ENCODE measurements at places on chromosomes 7 and 10. TPM values are rescaled to one million over a fixed set of nuclear protein-coding genes. Genes with fewer than 3 reads are reported as not detected.
A peak's percentile ranks its signal among the peaks of the same experiment; 100 is the strongest.

Gene TAS2R41
- total RNA-seq: not detected

Gene SORBS1
- 1.1 TPM for total RNA-seq

DNA sequence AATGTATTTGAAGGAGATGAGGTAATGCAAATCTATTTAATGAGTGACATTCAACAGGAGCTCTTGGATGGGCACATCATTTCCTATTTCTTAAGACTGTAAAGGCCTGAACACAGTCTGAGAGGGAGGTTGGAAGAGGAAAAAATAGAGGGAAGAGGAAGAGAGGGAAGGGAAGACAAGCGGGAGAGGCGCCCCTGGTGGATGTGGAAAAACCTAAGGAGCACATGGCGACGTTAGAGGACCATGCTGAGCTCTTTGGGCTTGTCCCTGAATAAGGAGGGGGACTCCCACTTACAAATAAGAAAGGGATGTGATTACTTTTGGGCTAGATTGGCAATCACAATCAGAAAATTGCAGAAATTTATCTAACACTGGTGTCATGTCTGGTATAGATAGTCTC lies 19.6 kb downstream of the SUN3 start:
- H3K27me3 ChIP-seq: no peaks in the 10 kb centered on the region
- H3K4me1 ChIP-seq: peaks cover 40% of the 10 kb centered on the region
- DNase-seq: no peak

DNA sequence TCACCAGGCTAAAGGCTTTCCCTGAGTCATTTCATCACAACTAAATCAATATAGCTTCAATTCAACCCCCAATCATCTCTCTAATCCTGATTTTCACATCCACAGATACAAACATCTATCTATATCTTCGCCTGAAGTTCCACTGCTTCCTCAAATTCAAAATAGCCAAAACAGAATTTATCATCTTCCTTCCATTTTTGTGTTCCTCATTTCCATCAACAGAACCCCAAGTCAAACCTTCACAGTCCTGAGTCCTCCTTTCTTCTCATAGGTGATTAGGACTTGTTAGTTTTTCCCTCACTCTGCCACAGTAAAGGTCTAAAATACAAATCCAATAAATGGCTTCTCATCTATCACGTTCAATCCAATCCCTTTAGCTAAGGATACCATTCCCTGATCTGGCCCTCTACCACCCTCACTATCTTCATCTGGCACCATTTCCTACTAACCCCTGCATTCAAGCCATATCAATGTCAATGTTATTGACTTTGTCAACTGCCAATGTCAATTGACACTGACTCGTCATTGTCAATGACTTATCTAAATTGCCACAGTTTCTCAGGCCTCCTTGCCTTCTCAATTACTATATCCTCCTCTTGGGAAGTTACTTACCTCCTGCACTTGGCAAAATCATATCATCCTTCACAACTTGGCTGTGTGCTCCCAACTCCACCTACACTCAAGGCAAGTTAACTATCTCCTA lies 2.6 kb downstream of the HYCC1 start:
- H3K4me1 ChIP-seq: peaks cover 16% of the 10 kb centered on the region
- no peak overlapping the region for H3K27ac ChIP-seq
- H3K36me3 ChIP-seq: peaks cover 12% of the 10 kb centered on the region
- H3K4me3 ChIP-seq: no peak overlapping the region
- DNase-seq: no peak

DNA sequence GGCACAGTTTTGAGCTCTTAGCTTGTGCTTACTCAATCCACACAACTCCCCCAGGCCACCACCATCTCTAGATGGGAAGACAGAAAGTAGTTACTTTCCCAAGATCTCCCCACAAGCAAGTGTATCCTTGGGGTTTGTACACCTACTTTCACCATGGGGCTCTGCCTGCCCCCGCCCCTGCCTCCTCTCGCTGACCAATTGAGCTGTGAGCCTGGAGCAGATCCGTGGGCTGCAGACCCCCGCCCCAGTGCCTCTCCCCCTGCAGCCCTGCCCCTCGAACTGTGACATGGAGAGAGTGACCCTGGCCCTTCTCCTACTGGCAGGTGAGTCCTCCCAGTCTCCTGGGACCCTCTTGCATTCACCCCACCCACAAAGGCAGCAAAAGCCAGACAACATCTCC lies 2.0 kb downstream of the FXYD4 start:
- H3K27me3 ChIP-seq: no peaks in the 10 kb centered on the region
- H3K36me3 ChIP-seq: no peaks in the 10 kb centered on the region
- H3K4me1 ChIP-seq: no peaks in the 10 kb centered on the region
- H3K4me3 ChIP-seq: no peak overlapping the region

DNA sequence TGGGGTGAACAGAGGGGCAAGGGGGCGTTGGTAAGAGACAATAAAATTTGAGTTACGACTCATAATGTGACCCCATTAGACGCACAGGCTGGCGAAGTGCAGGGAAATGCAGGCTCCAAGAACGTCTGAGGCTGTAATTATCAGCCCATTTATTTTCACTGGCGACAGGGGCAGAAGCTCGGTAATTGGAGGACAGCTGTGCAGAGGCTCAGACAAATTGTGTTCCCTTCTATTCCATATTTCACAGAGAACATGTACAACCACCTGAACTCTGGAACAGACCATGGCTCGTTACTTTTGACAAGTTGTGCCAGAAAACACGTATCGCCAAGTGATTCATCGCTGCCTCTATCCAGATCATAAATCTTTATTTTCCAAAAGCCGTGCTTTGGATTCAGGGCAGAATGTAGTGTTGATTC lies 137.3 kb upstream of the FRMD4A start:
- DNase-seq: no peak
- H3K4me1 ChIP-seq: no peaks in the 10 kb centered on the region
- H3K27me3 ChIP-seq: no peaks in the 10 kb centered on the region
- no peaks in the 10 kb centered on the region for H3K36me3 ChIP-seq
- H3K27ac ChIP-seq: no peak overlapping the region

GRCh38 chr7:131015657-131015958 lies 281.6 kb upstream of the KLF14 start:
- no peaks in the 10 kb centered on the region for H3K27me3 ChIP-seq
- peak overlapping the region; percentile 58 for H3K27ac ChIP-seq
- peaks cover 28% of the 10 kb centered on the region for H3K4me1 ChIP-seq
- no peak overlapping the region for H3K4me3 ChIP-seq

DNA sequence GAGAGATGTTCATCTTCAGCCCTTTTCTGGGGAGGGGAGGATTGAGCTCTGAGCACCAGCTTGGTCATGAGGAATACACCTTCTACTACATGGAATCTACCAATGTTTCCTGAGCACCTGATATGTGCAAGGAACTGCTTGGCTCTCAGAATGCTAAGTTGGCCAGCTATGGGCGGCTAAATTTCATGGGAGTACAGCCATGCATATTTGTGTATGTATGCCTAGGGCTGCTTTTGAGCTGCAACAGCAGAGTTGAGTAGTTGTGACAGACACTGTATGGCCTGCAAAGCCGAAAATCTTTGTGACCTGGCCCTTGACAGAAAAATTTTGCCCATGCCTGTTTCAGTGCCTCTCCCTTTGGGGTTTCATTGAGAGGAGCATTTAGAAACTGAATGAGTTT lies 44.9 kb downstream of the NPY start:
- H3K36me3 ChIP-seq: no peaks in the 10 kb centered on the region
- H3K27ac ChIP-seq: no peak overlapping the region

All from SJSA1 (cell line).